ENCODE measurements at places on chromosomes 5 and 9.

GRCh38 chr5:125049721-125050702, 303.6 kb upstream of the ZNF608 start:
- DNase-seq, result no peak

DNA sequence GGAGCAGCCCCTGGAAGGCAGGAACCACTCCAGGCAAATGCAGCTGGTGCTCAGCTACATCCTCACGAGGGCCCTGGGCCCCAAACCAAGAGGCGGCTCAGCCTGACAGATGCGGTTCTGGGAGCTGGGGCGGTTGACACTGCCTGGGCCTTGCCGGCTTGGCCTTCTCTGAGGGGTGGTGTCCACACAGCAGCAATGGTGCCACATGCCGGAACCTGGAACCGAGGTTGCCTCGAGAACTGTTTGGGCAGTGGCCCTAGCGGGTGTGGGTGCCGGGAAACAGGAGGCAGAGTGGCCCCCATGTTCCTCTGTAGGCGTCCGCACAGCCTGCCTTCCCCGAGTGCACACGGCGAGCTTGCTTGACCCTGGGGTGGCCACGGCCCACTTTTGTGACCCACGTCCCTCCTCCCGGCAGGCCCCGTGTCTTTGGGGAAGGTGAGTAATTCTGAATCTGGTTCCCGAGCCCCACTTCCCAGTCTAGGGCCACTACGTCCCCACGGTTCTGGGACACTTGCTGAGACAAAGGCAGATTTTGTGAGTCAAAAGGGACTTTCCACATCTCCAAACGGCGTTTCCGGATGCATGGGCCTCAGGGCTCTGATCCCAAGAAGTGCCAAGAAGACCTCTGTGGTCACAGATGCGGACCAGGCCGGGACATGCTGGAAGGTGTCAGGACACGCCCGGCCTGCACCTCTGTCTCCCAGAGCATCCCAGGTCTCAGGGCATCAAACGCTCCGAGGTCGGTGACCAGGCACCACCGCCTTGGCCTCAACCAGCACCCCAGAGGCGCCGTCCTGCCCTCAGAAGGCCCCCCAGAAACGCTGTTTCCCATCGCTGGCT, 27.7 kb upstream of the SLC12A7 start:
- no peak for DNase-seq

- DNase-seq, result no peak
Observed at GRCh38 chr5:55982957-55983381, 11.8 kb downstream of the IL6ST start.

DNA sequence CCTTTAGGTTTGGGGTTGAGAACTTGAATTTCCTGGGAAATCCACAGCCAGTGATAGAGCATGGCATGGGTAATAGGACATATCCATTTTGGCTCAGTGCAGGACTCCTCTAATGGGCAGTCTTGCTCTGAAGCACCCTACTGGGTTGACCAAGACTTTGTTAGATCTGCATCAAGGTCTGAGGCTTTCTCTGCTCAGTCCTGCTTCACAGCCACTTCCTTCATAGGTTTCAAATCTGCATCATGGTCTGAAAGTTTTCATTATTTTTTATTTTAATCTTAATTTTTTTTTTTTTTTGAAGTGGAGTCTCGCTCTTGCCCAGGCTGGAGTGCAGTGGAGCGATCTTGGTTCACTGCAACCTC, 36.5 kb downstream of the KIF2A start:
- no peak for DNase-seq

DNA sequence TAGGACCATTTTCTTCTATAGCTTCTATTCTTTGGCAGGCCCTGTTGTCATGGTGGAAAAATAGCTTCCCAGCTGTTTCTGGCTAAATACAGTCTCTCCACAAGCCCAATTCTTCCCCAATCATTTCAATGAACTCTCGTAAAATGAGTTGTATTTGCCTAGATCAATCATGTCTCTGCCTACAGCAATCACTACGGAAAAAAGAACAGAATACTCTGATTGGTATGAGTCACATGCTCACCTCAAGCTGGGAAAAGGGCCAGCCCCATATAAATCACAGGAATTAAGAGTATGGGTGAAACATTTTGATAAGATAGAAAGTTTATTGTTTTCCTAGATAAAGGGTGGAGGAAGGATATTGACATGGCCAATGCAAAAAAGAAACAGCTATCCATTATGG, 711.4 kb downstream of the EFNA5 start:
- DNase-seq, result no peak

- no peak for DNase-seq
Observed at GRCh38 chr5:141507387-141508091, 18.7 kb downstream of the PCDHGC5 start.

DNA sequence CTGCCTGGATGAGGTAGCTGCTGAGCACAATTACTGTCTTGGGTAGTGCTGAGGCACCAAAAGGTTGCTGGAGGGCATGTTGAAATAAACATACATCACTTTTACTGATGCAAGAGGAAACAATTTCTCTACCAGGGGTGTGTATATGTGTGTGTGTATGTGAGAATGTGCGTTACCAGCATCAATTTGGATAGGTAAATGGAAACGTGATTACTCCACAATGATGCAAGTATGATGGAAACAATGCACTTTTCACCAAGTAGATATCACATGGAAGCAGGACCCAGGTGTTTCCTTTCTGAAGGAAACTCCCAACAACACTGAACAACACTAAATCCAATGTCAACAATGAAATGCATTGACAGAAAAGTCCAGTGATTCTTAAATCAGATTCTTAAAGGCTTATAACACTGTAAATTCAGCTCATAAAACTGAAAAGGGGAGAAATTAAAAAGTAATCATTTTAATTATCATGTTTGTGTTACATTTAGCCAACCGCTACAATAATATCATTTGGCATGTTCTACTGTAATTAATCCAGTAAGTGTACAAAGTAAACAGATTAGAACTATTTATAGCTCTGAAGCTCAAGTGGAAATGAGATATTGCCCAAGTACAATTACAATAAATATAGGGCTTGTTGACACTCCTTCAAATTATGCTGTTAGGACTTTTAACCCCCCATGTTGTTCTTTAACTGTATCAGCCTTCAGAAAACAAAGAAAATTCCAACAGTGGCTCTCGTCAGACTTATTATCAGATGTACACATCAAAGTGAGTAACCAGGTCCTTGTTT, 25.3 kb downstream of the YIPF5 start:
- DNase-seq, result no peak

DNA sequence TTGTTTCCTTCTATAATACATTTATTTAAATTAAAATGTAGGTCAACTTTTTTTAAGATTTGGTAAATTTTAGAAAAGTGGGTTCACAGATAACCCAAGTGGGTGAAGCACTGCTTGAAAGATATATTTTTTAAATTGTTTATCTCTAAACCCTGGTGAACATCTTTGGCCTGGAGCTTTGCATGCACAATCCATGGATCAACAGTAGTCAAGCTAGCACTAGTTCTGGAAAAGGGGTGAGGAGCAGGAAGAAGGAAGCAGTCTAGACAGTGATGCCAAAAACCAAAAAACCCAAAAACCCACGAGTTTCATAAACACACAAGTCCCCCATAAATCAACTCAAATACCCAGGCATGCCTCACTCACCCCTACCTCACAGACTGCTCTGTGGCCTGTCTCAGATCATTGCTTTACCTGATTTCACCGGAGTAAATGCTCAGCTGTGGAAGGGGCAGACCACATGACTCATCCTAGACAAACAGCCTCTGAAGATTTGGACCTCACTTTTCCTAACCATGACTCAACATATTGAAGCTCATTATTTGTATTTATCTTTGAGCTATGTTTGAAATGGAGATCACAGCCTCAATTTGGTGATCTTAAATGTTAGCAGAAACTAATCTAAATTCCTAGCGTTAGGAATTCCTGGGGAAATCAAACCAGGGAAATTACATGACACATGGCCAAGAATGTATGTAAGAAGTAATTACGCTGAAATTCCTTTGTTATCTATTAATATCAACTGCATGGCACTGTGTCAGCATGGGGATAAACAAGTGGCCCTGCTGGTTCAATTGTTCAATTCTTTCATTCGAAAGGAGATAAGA, 149.6 kb downstream of the ZNF608 start:
- DNase-seq, result no peak

GRCh38 chr5:55860288-55860687, 9.1 kb downstream of the IL31RA start:
- no peak for DNase-seq

DNA sequence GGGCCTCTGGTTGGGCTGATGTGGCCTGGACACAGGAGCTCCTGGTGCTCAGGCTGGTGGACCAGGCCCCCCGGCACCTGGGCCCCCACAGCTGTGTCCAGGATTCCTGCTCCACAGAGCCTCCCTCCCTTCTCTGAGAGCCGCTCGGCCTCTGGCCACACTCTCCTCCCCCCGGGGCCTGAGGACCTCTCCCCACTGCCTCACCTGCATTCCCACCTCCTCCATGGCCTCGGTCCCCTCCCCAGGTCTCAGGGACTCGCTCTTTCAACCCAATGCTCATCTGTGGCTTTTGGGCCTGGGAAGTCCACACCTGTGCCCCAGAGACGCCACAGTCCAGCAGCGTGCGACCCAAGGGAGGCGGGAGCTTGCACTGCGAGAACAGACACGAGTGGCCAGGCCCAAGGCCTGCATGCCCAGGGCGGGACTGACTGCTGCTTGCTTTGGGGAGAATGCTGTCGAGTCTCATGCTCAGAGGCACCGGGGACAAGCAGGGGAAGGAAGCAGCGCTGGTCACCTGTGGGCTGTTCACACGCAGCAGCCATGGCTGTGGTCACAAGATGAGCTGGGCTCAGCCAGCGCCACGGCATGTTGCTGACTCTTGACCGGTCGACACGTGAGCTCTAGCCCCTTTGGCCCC, 14.6 kb downstream of the PAEP start:
- DNase-seq, result no peak

All from iPS DF 19.7 (cell line).